Common myeloid progenitor, CD34-positive (primary cell): ENCODE measurements at places on chromosomes 7 and 10.

DNA sequence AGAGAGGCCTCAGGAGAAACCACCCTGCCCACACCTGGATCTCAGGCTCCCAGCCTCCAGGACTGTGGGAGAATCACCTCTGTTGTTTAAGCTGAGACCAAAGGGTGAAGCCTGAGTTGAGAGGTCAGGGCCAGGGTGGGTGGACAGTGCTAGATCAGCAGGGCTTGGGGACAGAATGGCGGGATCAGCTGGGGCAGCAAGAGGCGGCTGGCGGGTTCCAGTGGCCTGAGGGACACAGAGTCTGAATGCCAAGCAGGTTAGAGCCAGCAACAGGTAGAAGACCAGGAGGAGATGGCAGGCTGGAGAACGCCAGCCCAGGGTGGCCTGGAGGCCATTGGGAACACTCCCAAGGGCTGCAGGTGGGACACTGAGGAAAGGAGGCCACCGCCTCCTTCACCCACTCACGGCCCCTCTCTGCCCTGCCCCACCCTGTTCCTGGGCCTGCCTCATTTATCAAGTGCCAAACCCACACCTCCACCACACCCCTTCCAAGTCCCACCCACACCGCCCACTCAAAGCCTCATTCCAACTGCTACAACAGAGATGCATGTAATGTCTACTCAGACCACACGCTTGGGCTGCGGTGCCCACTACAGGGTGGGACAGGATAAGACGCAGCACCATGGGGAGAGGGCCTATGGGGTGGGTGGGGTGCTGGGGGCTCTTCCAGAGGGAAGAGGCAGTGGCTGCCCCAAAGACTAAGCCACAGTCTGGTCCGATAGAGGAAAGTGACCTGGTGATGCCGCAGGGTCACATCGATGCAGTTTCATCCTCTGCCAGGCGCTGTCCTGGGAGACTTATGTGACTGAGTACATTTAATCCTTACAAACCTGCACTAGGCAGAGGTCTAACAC is 173.9 kb downstream of the TNS3 start:
- no peaks in the 10 kb centered on the region for H3K4me1 ChIP-seq
- H3K27me3 ChIP-seq, result no peaks in the 10 kb centered on the region
- H3K4me3 ChIP-seq, result no peak overlapping the region
- peaks cover 86% of the 10 kb centered on the region for H3K36me3 ChIP-seq
- no peak for DNase-seq

GRCh38 chr7:91251877-91252276 is 12.4 kb upstream of the FZD1 start:
- DNase-seq, result no peak
- H3K4me3 ChIP-seq, result no peak overlapping the region
- no peak overlapping the region for H3K27ac ChIP-seq

- H3K27ac ChIP-seq, result peak overlapping the region; percentile 66
- peaks cover 33% of the 10 kb centered on the region for H3K4me1 ChIP-seq
- H3K4me3 ChIP-seq, result peak overlapping the region; percentile 89
- peaks cover 26% of the 10 kb centered on the region for H3K27me3 ChIP-seq
These were observed 4.7 kb upstream of the SPAG6 start for GRCh38 chr10:22340329-22341189.

DNA sequence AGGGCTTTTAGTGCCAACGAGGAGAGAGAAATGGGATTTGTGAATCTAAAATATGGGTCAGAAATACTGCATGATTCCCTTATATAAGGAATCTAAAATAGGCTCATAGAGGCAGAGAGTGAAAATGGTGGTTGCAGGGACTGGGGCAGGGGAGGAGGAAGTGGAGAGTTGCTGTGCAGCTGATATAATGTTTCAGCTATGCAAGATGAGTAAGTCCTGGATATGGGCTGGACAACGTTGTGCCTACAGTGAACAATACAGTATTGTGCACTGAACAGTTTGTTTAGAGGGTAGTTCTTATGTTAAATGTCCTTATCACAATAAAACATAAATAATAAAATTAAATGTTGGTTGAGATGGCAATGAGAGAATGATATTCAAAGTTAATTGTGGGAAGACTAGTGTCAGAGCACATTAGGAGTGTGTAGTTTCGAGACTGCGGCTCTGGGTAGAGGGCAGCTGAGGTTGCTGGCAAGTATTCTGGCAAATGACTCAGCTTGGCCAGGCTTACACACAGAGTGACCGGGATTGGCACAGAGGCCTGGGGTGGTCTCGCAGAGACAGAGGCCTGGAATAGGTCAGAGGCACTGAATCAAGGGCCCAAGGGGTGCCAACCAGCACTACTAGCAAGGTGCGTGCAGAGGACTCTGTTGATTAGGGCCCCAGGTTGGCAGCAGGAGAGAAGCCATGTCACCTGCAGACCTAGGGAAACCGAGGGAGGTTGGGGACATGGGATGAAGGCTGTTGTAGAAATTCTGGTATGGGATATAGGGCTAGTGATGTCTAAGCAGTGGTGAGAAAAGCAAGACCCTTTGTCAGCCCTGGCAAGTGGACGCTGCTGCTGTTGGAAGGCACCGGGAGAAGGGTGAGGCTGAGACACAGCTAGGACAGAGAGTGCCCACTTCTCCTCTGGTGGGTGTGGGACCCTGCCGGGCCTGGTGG is 2.8 kb upstream of the DEPP1 start:
- peak; percentile 49 for DNase-seq
- H3K4me3 ChIP-seq, result no peak overlapping the region
- no peaks in the 10 kb centered on the region for H3K36me3 ChIP-seq

DNA sequence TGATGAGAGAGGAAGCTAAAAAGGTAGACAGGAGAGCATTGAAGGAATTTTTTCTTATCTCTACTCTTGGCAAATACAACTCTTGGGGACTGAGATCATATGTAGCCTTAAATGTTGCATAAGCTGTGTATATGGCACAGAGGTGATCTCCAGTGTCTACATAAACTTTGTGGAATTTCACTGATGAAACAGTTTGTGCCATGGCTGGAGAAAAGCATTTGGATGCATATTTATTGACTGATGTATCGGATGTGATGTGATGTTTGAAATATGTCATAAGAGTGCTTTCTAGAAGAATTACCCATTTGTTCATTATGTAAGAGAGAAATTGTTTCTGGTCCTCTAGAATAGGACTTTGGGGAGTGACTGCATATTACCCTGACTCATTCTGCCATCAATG is 244.9 kb upstream of the LRRTM3 start:
- DNase-seq, result no peak
- no peaks in the 10 kb centered on the region for H3K27me3 ChIP-seq
- H3K27ac ChIP-seq, result no peak overlapping the region
- H3K4me1 ChIP-seq, result no peaks in the 10 kb centered on the region
- no peak overlapping the region for H3K4me3 ChIP-seq
- no peaks in the 10 kb centered on the region for H3K36me3 ChIP-seq

DNA sequence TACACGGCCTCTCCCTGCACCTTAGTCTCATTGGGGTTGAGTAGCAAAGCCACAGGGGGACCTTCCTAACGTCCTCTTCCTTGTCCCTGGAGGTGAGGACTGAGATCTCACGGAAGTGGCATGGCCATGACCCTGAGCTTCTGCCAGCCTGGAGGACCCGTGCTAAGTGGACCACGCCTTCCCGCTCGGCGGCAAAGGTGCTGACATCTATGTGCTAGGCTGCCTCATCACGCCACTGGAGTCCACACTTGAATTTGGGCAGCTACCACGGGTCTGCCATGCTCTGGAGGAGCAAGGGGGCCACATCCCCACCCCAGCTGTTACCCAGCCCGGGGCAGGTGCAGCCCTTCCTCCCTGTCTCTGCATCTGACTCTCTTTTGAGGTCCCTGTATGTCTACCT is 15.3 kb downstream of the GHRHR start:
- DNase-seq, result no peak
- no peak overlapping the region for H3K4me3 ChIP-seq
- H3K27me3 ChIP-seq, result peaks cover 6% of the 10 kb centered on the region
- no peak overlapping the region for H3K27ac ChIP-seq
- peaks cover 8% of the 10 kb centered on the region for H3K4me1 ChIP-seq
- no peaks in the 10 kb centered on the region for H3K36me3 ChIP-seq

DNA sequence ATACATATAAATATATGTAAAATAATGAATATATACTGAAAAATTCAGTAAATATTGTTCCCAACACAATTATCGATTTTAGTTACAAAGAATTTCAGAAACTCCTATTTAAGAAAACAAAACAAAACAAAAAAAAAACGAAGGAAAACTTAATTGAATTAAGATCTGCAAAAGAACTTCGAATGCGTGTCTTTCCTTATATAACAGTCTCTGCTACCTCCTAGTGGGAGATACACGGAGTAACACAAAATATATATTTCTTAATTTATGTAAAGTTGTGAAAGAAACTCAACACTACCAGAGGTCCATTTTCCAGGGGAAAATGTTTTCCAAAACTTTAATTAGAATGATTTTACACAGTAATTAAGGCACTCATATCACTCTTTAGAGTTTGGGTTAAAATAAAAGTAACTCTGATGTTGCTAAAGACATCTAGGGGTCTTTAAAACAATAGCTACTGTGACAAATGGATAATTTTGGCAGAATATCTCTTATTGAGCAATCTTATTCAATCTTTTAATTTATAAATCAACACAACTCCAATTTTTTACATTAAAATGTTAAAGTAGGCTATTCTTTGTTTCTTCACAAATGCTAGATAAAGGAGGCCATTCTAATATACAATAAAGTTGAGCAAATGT is 41.6 kb downstream of the NEBL start:
- no peaks in the 10 kb centered on the region for H3K36me3 ChIP-seq
- no peaks in the 10 kb centered on the region for H3K4me1 ChIP-seq
- no peak overlapping the region for H3K27ac ChIP-seq
- H3K4me3 ChIP-seq, result no peak overlapping the region

DNA sequence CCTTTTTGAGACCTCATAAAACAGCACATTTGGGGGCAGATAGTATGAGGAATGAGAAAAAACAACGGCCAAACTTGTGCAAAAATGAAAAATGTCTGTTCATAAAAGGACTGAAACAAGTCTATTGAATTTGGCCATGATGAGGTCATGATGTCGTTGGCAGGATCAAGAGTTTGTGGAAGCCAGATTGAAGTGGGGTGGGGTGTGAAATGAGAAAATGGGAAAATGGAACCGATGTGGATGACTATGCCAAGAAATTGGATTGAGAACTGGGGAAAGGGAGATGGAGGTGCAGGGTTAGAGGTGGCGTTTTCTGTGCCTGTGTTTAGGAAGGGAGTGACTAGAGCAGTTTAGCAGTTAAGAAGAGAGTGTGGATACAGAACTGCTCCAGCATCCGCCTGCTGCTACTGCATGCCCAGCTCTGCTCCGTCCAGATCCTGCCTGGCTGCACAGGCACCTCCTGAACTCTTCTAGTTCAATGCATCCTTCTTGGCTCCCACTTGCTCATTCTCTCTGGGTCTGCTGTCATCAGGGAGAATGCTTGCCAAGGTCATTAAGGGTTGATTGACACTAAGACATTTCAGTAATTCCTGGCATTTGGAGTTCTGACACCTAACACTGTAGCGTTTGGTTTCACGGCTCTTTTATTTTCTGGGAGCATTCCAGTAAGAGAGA is 111.9 kb downstream of the GALNT17 start:
- no peaks in the 10 kb centered on the region for H3K27me3 ChIP-seq
- H3K4me3 ChIP-seq, result no peak overlapping the region
- H3K36me3 ChIP-seq, result no peaks in the 10 kb centered on the region
- H3K4me1 ChIP-seq, result no peaks in the 10 kb centered on the region
- no peak for DNase-seq

- peaks cover 38% of the 10 kb centered on the region for H3K4me1 ChIP-seq
- DNase-seq, result peak; percentile 46
- H3K4me3 ChIP-seq, result peak overlapping the region; percentile 83
- no peaks in the 10 kb centered on the region for H3K36me3 ChIP-seq
These were observed 300 bp downstream of the ARHGAP21 start for GRCh38 chr10:24723386-24723787.

GRCh38 chr7:18401757-18402156 is 93.8 kb upstream of the HDAC9 start:
- peak; percentile 69 for DNase-seq
- H3K27ac ChIP-seq, result no peak overlapping the region
- no peaks in the 10 kb centered on the region for H3K27me3 ChIP-seq
- H3K4me1 ChIP-seq, result peaks cover 24% of the 10 kb centered on the region
- H3K4me3 ChIP-seq, result no peak overlapping the region
- no peaks in the 10 kb centered on the region for H3K36me3 ChIP-seq

DNA sequence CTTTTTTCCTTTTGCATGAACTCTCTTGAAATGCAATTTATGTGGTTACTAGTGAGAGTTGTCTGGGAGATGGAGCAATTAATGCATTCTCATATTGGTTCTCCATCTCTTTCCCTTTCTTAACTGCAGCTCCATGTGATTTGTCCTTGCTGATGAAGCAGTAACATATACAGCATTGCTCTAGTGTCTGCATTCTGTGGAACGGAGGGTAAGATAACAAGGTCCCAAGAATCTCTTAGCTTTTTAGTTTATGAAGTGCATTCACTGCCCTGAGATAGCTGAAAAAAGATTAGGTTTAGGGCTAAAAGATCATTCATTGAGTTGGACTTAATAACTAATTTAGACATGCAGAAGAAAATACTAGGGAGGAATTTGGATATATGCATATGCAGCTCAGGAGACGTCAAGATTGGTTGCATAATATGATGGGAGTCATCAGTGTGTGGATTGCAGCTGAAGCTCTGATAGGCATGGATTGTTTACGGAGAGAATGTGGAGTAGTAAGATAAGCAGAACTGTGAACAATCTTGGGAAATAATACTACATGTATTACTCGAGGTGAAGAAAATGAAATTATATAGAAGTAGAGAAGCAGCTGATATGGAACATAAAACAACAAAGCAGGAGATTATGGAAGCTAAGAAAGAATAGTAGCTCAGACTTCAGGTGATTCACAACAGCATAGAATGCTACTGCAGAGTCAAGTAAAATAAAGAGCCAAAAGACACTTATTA is 404.7 kb downstream of the ARL4A start:
- no peak overlapping the region for H3K4me3 ChIP-seq
- no peak for DNase-seq
- H3K4me1 ChIP-seq, result no peaks in the 10 kb centered on the region
- no peaks in the 10 kb centered on the region for H3K27me3 ChIP-seq
- no peaks in the 10 kb centered on the region for H3K36me3 ChIP-seq
- no peak overlapping the region for H3K27ac ChIP-seq

DNA sequence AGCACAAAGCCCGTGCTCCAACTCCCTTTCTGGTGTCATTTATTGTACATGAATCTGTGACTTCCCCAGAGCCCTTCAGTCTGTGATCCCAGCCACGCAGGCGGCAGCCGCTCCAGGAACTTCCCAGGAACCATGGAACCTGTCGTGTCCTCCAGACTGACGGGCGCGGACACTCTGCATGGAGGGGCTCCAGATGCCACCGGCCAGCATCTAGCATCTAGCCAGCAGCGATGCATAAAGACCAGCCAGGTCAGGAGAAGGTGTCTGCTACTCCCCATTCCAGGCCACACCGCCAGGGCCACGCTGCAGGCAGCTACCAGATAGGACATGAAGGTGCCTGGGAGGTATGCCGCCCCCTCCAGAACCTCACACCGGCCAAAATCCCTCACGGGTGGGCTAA is 77.4 kb downstream of the PRKAG2 start:
- peaks cover 6% of the 10 kb centered on the region for H3K36me3 ChIP-seq
- no peak overlapping the region for H3K4me3 ChIP-seq
- no peaks in the 10 kb centered on the region for H3K27me3 ChIP-seq
- H3K27ac ChIP-seq, result no peak overlapping the region
